ENCODE measurements at places on chromosomes 4 and X.

DNA sequence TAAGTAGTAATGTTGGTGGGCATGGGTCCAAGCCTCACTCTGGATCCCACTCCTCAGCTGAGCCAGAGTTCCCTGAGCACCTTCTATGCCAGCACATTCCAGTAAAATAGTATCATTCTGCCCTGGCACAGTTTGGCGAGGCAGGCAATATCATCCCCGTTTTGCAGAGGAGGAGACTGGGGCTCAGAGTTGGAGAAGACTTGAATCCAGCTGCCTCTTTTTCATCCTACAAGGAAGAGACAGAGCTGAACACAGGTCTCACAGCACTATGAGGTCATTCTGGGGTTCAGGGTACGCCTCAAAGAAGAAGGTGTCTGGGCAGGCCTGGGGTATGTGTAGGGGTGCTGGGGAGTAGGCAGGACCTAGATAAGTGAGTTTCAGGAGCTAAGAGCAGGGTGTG is 103.9 kb upstream of the STX18 start:
- no peak for DNase-seq

- DNase-seq: no peak
Observed at GRCh38 chr4:45438047-45438446, 685.8 kb downstream of the GABRG1 start.

- peak; percentile 54 for DNase-seq
Observed at GRCh38 chr4:1640190-1640589, 43.9 kb downstream of the FAM53A start.

GRCh38 chr4:15366721-15367120 is 61.1 kb upstream of the C1QTNF7 start:
- DNase-seq: no peak

GRCh38 chrX:109487640-109488039 is 5.8 kb upstream of the GUCY2F start:
- no peak for DNase-seq

GRCh38 chr4:73922766-73923630 is 53.8 kb downstream of the CXCL1 start:
- DNase-seq: peak; percentile 52

GRCh38 chr4:48635310-48635709 is 144.8 kb downstream of the FRYL start:
- no peak for DNase-seq

- DNase-seq: no peak
Observed at GRCh38 chrX:77548751-77549150, 101.6 kb downstream of the FGF16 start.

GRCh38 chrX:69627744-69628143 is 11.8 kb downstream of the EDA start:
- no peak for DNase-seq

DNA sequence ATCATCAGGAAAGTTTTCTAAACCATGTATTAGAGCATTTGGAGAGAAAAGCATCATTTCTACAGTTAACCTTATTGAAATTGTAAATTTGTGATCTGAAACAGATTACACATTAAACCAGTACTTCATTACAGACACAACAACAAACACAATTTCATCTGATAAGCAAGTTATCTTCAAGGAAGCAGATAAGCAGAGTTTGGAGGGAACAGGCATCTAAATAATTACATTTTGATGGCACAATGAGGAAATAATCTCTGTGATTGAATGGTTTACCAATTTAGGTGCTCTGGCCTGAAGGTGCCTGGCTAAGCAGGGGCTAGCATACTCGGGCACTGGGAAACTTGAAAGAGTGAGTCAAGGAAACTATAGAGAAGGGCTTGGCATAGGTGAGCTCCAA is 619.8 kb downstream of the PACRGL start:
- DNase-seq: no peak

- DNase-seq: no peak
Observed at GRCh38 chr4:38846015-38846414, 10.6 kb downstream of the TLR6 start.

- DNase-seq: peak; percentile 7
Observed at GRCh38 chrX:24846550-24847150, 152.9 kb downstream of the POLA1 start.

GRCh38 chr4:138869631-138870030 is 145.9 kb upstream of the NOCT start:
- no peak for DNase-seq

GRCh38 chr4:948101-948935 is 16.1 kb downstream of the TMEM175 start:
- DNase-seq: peak; percentile 47

DNA sequence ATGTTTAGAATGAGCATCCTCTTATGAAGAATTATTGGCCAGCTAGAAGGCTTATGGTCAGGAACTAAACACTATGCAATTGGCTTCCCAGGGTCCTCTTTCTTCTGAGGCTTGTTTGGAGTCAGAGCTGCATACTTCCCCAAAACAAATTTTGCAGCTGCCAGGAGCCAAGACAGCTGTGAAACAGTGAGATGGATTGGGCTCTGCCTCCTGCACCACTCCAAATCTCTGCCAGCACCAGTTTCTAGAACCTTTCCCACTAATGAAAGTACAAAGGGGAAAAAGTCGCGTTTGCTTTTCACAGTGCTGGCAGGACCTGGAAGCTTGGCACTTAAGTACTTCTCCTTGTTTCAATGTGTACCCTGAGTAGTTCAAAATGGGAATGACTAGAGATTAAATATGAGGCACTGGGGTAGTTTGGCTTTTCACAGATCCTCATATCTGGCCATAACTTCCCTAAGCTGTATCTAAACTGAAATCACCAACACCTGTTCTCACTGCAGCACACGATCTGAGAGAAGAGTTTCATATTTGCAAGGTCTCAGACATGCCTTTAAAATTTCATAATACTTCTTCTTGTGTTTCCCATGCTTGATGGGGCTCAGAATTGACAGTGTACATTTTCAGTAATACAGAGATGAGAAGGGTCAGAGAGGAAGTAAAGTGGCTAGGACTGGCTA is 20.7 kb upstream of the AR start:
- no peak for DNase-seq

DNA sequence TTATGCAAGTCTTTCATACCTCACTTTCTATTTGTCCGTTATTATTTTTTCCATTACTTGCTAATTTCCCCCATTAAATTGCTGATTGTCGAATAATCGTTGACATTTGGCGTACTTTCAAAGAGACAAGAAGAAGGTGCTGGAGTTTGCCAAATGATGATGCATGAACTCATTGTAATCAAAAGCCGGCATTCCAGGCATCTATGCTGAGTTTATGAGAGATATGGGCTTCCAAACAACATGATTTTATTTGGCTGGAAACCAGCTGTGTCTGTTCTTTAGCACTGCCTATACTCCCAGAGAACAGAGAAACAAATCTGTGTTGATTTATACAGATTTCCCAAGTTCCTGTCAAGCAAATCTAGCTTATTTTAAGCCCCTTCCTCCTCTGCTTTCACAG is 80.8 kb upstream of the RPS6KA3 start:
- no peak for DNase-seq

DNA sequence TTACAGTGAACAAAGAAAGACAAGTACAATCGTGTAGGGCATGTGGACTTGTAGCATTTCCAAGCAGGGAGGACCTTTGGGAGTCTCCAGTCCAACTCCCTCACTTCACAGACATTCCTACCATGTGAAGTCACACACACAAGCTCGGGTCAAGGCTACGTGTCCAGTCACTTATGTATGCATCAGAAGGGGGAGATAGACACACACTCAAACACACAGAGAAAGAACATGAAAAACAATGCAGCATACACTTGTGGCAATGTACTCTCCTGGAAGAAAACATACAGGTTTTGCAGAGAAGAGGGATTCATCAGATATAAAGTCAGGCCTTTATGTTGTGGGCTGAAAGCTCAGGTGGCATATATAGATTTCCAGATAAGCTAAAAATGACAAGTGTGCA is 136.1 kb upstream of the MID1 start:
- no peak for DNase-seq

DNA sequence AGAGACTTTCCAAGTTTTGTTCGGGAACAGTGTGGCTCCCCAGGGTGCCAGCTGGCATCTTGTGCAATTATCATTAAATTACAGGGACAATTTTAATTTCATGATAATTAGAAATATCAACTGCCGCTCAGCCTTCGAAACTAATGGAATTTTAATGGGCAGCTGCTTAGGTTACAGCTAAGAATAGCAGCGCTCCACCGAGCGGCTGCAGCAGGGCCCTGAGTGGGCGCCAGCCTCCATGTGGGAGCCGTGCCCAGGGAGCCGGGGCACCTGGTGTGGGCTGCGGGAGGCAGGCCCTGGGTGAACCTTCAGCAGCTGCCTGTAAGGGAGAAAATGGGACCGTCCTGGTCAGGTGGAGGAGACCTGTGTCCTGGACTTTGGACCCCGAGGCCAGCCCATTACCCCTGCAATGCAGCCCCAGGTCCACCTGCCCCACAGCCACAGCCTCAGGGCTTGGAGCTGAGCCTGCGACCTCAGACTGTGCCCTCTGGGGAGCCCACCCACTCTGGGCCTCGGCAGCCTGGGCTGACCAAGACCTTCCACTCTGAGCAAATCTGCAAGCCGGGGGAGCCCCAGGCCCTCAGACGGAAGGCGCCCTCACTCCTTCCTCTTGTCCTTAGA is 21.1 kb downstream of the MSANTD1 start:
- DNase-seq: peak; percentile 16

GRCh38 chr4:106659371-106659770 is 290.8 kb upstream of the GIMD1 start:
- no peak for DNase-seq

DNA sequence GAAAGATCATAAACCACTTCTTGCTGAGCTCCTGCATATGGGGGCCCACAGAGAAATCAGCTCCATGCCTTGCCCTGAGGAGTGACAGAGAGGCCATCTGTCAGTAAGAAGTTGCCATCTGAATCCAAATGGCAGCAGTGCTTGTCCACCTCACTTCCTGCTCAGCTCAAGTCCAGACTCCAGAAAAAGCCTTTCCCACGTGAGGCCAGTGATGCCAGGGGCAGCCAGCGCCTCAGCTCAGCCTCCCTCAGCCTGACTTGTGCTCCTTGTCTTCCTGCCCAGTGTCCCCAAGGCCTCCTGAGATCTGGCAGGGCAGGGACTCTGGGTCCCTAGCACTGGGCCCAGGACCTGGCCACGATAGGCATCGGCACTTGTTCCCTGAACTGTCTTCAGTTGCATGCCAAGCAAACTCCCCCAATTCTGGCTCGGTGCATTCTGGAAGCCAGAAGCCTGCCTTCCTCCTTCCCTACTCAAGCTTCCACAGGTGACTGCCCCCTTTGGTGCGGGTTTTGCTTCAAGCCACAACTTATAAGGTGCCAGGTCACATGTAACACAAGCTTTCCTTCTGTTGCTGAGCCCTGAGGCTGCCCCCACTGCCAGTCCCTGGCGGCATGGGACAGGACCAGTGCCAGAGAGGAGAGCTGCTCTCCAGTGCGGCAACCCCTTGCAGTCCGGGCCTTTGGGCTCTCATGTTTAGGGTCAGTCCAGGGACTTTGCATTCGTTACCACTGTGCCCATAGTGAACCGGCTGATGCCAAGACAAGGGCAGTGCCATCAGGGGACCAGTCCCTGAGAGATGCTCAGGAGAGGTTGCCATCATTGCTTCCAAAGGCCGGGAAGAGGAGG is 2.2 kb downstream of the ZNF185 start:
- DNase-seq: no peak

DNA sequence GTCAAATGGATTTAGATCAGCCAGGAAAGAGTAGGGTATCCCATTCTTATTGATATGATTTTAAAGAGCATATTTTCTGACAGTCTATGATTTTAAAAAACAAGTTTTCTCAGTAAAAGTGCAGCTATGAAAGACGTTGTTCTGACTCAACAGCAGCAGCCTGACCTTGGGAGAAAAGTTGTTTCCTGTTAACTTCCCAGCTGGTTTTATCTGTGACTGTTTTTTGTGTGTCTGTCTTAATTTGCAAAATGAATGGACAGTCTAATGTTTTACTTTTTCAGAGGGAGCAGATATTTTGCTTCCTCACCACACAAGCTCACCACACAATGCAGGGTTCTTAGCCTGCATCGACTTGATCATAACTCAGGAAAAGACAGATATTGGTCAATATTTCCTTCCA is 764 bp upstream of the MTHFD2L start:
- DNase-seq: no peak

DNA sequence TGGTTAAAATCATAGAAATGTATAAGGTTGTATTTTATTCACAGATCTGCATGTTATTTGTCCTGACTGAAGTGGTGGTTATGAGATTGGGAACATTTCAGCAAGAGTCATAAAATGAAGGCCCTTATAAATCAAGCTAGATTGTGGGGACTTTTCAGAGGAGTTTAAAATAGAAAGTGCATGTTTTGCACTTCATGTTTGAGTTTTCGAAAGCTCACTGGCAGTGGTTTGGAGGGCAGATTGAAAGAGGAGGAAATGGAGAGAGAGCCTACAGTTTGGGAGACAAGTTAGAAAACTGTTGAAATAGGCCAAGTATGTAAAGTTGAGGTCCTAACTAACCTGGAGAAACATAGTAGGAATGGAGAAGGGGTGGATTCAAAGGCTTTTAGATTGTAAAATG is 124.9 kb downstream of the KDM6A start:
- no peak for DNase-seq

GRCh38 chr4:6402566-6403399 is 69.6 kb downstream of the PPP2R2C start:
- no peak for DNase-seq

DNA sequence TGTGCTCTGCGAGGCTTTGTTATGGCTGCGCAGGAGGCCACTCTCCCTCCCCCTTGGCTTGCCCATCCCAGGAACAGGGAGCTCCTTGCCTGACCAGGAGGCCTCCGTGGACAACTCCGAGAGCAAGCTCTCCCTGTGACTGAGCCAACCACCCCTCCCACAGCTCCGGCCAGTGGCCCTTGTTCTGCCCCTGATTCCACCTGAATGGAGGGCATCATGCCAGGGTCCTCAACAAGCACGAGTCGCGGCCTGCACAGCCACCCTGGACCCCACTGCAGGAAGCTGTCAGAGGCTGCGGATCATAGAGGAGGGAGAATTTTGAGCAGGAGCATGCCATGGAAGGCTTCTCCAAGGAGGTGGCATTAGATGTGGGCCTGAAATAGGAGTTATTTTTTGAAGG is 44.8 kb upstream of the GRPEL1 start:
- no peak for DNase-seq

DNA sequence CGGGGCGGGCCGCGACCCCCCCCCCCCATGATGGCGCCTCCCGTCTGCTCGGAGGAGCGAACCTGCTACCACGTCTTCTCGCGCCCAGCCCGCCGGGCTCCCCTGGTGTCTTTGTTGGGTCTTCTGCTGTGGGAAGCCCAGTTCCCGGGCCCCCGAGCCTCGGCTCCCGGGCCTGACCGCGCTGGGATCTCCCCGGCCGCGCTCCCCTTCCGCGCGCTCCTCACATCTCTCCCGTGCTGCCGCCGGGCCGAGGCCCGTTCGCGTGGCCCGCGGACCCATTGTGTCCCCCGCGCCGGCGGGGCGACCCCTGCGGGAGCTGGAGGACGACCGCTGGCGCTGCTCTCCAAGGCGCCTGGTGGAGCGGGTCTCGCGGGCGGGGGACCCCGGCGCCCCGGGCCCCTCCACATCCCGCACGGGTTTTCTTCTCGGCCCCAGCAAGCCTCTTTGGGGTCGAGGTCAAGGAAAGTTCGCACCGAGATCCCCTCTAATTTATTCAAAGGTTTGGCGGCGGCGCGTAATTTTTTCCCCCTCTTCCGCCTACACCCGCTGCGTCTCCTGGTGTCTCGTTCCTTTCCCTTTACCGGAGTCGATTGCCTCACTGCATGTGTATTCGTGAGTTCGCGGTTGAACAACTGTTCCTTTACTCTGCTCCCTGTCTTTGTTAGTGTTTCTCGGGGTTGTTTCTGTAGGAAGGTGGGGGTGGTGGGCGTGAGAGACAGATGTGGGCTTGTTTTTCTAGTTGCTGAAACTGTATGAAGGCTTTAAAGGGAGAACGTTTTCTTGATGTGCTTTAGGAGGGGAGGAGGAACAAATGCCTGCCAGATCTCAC is 770 bp downstream of the SMAD1 start:
- peak; percentile 85 for DNase-seq

Measured in stomach (tissue), 19 donors.